MG63 (cell line): ENCODE measurements at places on chromosomes 12 and 14.

- no peak for DNase-seq
Measured at GRCh38 chr12:42281278-42281677, 43.2 kb upstream of the YAF2 start.

DNA sequence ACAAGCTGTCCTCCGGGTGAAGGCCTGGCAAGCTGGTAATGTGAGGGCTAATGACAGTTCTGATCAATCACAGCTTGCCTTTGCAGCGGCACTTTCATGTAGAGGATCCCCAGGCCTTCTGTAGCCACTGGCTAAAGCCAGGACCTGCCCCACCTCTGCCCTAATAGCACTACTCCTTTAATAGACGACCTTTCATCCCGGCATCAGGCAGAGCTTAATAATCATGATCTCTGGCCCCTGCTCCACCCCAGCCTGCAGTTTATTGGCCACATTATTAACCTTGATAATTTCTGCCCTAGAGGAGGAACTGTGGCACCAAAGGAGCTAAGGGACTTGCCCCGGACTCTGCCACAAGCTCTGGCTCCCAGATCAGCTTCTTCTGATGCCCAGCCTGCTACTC lies 142.3 kb upstream of the TBX3 start:
- no peak for DNase-seq

DNA sequence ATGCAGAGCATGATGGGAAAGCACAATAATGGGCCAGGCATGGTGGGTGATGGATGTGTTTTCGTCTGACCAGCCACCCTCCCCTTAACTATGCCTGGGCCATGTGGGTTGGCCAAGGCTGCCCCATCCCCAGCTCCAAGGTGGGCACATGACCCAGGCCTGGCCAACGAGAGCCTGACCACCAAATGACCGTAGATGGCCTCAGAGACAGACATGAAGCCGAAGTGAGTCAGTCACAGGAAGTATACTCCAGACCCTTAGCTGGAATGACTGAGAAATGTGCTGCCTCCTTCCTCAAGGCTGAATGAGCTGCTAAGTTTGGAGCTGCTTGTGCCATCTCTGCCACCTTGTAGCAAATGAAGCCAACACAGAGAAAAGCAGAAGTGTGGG lies 233.6 kb downstream of the BCL11B start:
- DNase-seq: peak; percentile 41

DNA sequence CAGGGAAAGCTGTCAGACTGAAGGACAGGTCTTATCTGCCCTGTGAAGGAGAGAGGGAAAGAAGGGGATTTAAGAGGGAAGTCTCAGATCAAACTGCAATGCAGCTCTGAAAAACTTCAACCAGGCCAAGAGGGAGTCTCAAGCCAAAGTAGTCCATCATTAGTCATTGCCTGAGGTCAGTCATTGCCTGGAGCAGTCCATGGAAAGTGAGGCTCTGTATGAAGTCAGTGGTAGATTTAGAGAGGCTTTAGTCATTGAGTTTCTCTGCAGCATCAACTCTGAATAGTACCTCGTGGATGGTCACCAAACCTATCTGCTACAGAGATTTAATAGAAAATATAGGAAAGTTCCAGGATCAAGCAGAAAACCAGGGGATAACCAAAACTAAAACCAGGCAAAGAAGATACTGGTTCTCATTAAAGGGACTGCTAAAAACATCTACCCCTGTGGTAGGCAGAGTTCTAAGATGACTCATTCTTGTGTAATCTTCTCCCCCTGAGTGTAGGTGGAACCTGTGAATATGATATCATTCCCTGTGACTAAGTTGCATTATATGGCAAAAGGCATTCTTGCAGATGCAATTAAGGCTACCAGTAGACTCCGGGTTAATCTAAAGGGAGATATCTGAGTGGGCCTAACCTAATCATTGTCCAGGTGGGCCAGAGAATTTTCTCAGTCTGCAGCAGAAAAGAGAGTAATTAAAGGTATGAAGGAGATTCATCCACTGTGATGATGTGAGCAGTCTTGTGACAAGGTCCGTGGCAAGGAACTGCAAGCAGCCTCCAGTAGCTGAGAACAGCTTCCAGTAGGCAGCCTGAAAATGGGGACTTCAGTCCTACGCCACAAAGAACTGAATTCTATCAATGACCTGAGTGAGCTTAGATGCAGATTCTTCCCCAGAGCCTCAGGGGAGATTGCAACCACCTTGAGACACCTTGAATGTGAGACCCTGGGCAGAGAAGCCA lies 123.1 kb downstream of the GALC start:
- peak; percentile 20 for DNase-seq
